ENCODE measurements at places on chromosomes 3 and 15.

- DNase-seq = peak; percentile 73
These were observed 62.1 kb upstream of the SLC6A11 start for GRCh38 chr3:10753964-10754363.

- peak; percentile 84 for DNase-seq
These were observed 91.3 kb downstream of the TMEM266 start for GRCh38 chr15:76150971-76151598.

GRCh38 chr3:71180524-71180923 is 403.0 kb downstream of the FOXP1 start:
- no peak for DNase-seq

DNA sequence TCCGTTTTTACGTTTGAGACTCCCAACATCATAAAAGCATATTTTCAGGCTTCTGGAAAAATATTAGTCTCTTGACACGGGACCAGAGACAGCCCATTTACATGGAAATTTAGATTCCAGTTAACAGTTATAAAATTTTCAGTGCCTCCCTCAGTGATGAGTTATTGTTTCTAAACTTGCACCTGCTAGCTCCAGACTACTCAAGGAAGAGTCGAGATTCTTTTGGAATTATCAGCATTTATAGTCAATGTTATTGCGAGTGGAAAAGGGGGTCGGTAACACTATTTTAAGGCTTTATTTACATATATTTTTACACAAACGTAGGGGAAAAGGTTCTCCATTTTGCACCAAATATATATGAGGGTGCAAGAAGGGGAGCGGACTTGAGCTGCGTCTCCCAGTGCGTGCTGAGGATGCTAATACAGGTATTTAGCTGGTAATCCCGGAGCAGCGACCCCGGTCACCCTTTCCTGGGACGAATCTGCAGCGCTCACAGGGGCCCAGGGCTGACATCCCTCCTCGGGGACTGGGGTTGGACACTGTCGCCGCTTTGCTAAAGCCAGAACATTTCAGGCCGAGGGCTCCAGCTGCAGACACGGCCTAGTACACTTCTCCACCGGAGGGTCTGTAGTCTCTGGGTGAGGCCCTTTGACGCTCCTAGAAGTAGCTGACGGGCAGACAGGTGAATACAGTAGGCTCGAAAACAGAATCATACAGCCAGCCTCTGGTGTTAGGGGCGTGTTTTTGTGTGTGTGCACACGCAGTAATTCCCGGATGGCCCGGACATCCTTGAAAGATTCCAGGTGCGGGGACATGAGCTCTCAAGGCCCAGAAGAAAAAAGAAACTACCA is 729 bp upstream of the ZBTB11 start:
- no peak for DNase-seq

- no peak for DNase-seq
These were observed 203.4 kb downstream of the SLCO3A1 start for GRCh38 chr15:92056875-92057274.

GRCh38 chr3:72397586-72397985 is 450.7 kb downstream of the SHQ1 start:
- DNase-seq = no peak

DNA sequence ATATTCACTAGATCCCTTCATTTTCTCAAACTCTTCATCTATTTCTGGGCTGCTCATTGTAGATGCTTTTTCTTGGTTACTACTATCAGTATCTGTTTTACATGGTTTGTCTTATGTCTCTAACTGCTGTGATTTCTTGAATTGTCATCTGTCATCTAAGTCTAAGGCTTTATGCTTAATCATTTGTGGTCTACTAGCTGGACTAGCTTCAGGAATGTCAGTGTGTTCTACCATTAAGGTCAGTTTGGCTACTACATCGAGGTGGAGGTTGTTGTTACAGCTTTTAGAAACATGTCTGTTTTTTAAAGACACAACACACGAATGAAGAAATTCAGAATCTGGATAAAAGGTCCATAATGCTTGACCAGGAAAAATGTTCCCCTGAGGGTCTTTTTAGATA is 82.2 kb downstream of the ABI3BP start:
- DNase-seq = no peak

Measured in AG20443 (cell line).